Activated T-cell treated with anti-CD3 and anti-CD28 coated beads, Interleukin-2, amount 50 U/mL, for 4 hours (primary cell): ENCODE measurements at places on chromosomes 6 and 20.

GRCh38 chr20:63495167-63495720, 3.6 kb downstream of the EEF1A2 start:
- DNase-seq, result no peak

GRCh38 chr20:20568604-20569205, 143.7 kb downstream of the RALGAPA2 start:
- no peak for DNase-seq

GRCh38 chr6:144667532-144668503, 382.7 kb downstream of the UTRN start:
- DNase-seq, result no peak

- DNase-seq, result no peak
These were observed 529.8 kb downstream of the CD83 start for GRCh38 chr6:14647357-14647756.

- DNase-seq, result no peak
These were observed 47.9 kb upstream of the ECHDC1 start for GRCh38 chr6:127391094-127391953.
